ENCODE measurements at places on chromosomes 1 and 21.

DNA sequence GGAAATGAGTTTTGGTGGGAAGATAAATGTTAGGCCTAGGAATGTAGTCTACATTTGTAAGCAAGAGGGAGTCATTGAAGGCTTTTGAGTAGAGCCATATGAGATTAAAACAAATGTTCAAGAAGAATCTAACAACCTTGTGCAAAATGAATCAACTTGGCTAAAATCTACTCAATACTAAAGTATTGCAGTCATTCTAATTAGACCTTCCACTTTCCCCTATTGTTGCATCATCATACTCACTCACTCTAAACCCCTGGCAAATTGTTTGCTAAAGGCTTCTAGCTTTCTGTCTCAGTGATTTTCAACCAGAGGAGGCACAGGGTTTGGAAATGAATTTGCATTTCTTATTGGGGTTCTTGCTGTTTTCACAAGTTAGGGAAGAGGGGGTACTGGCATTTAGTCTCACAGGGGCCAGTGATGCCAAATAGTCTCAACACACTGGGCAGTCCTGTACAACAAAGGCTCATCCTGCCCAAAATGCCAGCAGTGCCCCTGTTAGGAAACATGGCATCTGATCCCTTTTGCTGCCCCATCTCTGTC is 85.3 kb downstream of the SEC16B start:
- no peak for DNase-seq

DNA sequence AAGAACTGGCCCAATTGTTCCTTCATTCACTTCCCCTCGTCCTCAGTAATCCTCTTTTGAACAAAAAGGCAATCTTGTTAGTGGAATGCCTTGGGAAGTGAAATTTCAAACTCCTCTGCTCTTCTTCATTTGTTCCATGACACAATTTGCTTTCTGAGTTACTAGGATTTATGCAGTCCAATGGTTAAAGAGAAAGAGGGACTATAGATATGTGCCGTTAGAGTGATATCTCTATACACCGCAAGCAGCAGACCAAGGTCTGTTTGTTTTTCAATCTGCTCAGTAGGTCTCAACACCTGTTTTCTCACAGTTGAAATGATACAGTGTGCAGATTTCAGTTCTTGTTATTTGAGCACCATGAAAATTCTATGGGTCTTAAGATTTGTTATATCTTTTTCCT is 244.0 kb downstream of the DNM3 start:
- DNase-seq = no peak

GRCh38 chr1:1019122-1019999 is 559 bp upstream of the AGRN start:
- no peak for DNase-seq

GRCh38 chr21:44706026-44706705 is 5.2 kb downstream of the TSPEAR start:
- no peak for DNase-seq

- no peak for DNase-seq
Observed at GRCh38 chr21:16388911-16389560, 659.3 kb downstream of the USP25 start.

DNA sequence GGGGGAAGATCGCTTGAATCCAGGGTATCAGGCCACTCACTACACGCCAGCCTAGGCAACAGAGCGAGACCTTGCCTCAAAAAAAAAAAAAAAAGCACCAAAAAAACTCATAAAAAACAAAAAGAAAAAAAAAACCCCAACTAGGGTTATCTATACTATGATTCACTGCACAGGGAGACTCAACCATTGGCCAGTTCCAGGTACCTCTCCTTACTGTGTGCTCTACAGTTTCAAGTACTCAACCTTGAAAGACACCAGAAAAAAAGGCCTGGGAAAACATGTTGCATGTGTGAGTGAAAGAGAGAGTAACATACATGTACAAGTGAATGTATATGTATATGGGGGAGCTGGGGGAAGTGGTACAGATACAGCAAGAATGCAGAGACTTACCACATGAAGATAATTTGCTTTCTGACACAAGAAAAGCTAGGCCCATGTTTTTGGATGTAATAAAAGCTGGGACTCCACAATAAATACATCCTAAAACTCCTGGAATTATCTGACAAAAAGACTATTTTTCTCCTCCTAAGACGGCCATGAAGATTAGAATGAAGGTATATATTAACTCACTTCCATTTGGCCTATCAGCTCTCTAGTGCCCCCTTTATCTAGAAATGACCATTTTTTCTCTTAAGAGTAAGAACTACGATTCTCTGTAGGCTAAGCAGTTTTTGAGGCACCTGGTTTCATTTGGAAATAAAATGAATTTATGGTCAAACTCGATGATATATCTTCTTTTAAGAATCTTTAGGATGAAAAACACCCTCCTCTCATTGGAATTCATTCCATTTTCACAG is 52.2 kb downstream of the SLC27A3 start:
- no peak for DNase-seq

- DNase-seq = no peak
Observed at GRCh38 chr1:14437417-14437918, 161.0 kb upstream of the KAZN start.

DNA sequence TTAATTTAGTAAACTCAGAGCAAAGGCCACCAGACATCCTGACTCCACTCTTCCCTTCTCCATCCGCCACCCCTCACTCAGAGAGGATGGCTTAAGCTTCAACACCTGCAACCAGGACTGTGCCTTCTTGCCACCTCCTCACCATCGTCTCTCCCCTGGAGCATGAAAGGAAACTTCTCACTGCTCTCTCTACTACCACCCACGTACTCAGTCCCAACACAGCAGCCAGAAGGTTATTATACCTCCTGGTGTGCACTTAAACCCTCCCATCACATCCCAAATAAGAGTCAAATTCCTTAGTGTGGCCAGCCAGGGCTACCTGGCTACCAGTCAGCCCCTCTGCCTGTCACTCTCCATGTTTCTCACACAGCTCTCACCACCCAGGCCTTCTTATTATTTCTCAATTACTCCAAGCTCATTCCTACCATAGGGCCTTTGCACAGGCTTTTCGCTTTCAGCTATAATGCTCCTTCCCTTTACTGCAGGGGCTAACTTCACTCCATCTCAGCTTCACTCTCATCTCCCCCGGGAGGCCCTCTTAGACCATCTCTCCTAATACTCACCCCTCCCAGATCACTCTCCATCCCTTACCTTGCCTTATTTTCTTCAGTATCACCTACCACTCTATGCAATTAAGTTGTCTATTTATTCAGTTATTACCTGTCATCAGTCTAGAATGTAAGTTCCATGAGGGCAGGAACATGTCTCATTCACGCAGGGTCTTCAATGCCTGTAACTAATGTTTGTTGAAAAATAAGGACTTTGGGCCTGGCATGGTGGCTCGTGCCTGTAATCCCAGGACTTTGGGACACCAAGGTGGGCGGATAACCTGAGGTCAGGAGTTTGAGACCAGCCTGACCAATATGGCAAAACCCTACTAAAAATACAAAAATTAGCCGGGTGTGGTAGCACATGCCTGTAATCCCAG is 137.5 kb downstream of the TOMM20 start:
- no peak for DNase-seq

- no peak for DNase-seq
Observed at GRCh38 chr21:37936010-37936785, 19.9 kb upstream of the KCNJ6 start.

DNA sequence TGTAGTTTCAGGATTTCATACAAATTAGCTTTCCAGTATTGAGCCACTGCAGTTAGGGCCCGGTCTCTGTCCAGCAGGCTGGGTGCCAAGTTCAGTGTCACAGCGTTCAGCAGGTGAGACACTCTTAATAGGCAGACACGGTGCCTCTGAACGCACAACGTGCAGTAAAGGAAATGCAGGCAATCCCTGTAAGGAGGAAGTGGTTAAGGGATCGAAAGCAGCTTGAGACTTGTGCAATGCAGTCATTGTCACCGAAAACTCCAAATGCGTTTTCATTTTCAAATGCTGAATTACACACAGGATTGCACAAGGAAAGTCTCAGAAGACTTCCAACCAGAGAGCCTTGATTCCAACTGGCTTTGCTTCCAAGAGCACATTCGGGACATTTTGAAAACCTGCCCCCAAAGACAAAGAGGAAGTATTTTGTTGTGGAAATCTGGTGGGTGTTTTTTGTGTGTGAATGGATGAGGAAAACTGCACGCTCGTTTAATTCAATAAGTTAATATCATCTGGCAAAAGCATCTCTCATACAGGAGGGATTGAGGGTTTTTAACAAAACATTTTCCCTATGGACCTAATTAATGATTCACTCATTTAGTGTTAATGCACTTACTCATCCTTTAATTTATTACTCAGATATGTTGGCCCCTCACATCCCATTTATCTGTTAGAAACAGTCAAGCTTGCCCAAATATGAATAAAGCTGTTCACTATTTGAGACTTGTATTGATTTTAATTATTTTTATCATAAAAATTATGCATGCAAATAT is 61.6 kb downstream of the PTGS2 start:
- DNase-seq = no peak

- DNase-seq = peak; percentile 42
Observed at GRCh38 chr1:109298666-109299557, 7.9 kb downstream of the MYBPHL start.

GRCh38 chr1:119968068-119968492 is 71.8 kb upstream of the ADAM30 start:
- no peak for DNase-seq

DNA sequence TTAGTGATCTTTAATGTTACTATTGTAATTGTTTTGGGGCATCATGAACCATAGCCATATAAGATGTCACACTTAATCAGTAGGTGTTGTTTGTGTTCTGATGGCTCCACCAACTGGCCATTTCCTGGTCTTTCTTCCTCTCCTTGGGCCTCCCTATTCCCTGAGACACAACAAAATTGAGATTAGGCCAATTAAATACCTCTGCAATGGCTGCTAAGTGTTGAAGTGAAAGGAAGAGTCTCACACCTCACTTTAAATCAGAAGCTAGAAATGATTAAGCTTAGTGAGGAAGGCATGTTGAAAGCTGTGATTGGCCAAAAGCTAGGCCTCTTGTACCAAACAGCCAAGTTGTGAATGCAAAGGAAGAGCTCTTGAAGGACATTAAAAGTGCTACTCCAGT is 30.7 kb downstream of the PPP2R5A start:
- peak; percentile 19 for DNase-seq

DNA sequence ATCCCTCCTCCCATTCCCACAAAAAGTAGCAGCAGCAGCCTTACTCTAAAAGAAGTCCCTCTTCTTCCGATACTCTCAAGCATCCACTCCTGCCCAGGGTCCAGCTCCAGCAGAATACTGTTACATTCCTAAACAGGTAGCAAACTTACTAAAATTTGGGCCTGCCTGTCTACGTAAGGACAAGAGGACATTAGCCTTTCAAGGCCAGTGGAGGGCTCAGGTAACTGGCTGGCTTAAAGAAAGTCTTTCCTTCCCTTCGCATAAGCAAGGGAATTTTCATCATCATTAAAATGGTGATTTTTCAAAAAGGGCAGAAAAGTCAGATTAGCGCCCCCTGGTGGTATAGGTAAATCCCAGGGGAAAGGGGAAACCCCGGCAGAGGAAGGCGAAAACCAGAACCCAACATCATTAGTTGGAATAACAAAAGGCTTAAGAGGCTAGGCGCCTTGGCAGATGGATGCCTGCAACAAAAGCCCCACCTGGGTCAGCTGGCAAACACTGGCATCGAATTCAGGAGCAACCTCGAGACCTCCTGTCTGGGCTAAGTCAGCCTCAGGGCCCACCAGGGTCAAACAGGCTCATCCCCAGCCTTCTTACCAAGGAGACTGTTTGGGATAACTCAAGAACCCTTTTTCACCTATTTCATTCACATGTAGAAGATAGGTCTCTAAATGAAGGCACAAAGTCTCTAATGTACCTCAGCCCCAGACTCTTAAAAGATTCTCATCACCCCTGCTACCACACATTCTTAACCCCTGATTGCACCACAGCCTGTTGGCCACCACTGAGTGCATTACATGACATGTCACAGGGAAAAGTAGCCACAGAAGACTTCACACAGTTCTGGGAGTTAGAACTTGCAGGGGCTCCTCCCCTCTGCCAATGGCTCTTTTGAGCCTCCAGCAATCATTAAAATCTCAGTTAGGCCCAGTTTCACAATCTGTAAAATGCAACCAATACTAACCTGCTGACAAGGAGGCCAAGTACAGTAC is 36.7 kb downstream of the ERI3 start:
- DNase-seq = no peak

Measured in HS-27A (cell line).